Activated CD8-positive, alpha-beta memory T cell treated with anti-CD3 and anti-CD28 coated beads for 24 hours (primary cell): ENCODE measurements at places on chromosomes 7 and 10.

- no peak for DNase-seq
Observed at GRCh38 chr10:7887174-7887816, 69.0 kb downstream of the TAF3 start.

DNA sequence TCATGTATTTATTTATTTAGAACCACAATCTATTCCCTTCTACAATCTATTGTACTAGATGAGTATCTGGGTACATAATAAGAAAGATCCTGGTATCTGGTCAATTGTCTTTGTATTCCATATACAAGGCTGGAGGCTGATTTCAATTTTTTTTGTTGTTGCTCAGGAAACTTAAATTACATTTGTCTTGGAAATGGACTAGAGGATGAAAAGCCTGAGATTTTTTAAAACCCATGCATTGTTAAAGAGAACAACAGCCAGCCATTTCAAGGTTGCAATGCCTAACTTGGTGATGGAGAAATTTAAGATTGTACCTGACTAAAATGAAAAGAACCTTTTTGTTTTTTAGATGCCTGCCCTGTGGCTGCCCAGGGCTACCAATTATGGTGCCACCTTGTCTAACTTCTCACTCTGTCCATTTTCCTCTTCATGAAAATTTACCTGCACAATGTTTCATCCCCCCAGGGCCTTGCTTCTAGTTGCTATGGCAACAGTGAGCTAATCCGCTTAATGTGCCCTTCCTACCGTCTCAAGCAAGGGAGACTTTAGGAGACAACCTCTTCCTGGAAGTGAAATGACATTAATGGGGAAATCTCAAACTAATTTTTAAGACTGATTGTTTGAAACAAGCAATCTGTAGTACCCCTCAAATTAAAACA lies 203.7 kb upstream of the PHYHIPL start:
- DNase-seq = no peak

- no peak for DNase-seq
Observed at GRCh38 chr10:49153971-49154370, 20.1 kb upstream of the FAM170B start.

GRCh38 chr10:24962995-24963394 lies 10.6 kb upstream of the PRTFDC1 start:
- DNase-seq = no peak

- DNase-seq = peak; percentile 77
Observed at GRCh38 chr10:100743626-100744135, 1.7 kb upstream of the PAX2 start.

GRCh38 chr10:69874449-69874848 lies 72.7 kb downstream of the COL13A1 start:
- no peak for DNase-seq

DNA sequence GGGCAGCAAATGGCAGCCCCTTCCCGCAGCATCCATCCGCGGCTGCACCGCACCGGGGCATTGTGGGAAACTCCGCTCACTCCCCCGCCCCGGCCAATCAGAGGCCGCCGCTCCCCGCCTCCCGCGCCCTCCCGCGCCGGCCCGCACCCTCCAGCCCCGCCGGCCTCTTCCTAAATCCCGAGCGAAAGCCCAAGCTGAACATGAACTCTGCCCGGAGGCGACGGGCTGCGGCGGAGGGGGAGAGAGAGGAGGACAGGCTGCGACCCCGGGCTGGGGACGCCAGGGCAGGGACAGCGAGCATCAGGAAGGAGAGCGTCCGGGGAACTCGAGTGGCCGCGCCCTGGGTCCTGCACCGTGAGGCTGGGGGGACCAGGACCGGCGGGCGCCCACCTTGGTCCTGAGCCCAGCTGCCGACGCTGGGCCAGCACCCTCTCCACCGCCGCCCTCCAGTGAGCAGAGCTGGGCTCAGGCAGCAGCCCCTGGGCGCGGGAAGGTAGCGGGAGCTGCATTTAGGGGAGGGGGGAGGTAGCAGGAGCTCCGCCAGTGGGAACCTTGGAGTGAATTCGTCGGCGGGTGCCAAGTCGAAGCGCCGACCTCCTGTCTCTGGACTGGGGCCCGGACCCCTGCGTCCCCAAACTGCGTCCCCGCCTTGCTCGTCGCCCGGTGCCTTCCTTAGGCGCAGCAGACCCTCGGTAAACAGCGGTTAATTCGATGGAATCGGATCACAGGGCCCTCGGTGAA lies at the start of gene DGKI:
Gene DGKI, minus strand, starts transcription at position 148 of the 741 bp plus-strand sequence.
- no peak for DNase-seq

GRCh38 chr10:111822661-111823060 lies 360.9 kb downstream of the GPAM start:
- DNase-seq = no peak

GRCh38 chr7:51482976-51483375 lies 166.4 kb upstream of the COBL start:
- DNase-seq = no peak

GRCh38 chr7:30650421-30650808 lies 31.8 kb downstream of the CRHR2 start:
- no peak for DNase-seq

- no peak for DNase-seq
Observed at GRCh38 chr10:5450605-5451384, 38.4 kb downstream of the NET1 start.

DNA sequence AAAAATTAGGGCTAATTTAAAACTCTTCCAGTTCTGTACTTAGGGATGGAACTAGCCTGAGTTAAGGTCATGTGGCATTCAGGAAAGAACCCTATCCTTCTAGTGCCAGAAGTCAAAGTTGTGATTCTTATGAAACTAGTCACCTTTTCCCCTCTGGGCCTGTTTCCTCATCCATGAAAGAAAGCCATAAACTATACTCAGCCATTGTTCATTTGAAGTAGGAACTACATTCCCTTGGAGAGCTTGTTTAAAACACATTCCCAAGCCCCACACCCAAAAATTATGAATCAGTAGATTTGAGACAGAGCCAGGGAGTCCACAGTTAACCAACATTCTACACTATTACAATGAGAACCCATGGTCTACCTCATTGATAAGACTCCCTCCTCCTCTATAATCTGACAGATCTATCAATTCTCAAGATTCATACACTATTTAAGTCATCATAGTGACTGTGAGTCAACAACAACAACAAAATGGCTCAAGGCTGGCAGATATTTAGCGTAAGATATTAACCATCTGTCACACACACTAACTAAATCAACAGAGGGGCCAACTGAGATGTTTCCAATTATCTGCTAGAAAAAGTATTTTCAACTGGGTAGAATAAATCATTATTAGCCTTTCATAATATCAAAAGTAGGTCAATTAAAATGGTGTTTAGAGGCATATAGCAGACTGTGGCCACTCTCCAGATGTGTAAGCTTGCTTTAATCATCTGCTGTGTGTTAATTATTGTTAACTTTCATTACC lies 102.3 kb downstream of the SLC25A13 start:
- DNase-seq = no peak

DNA sequence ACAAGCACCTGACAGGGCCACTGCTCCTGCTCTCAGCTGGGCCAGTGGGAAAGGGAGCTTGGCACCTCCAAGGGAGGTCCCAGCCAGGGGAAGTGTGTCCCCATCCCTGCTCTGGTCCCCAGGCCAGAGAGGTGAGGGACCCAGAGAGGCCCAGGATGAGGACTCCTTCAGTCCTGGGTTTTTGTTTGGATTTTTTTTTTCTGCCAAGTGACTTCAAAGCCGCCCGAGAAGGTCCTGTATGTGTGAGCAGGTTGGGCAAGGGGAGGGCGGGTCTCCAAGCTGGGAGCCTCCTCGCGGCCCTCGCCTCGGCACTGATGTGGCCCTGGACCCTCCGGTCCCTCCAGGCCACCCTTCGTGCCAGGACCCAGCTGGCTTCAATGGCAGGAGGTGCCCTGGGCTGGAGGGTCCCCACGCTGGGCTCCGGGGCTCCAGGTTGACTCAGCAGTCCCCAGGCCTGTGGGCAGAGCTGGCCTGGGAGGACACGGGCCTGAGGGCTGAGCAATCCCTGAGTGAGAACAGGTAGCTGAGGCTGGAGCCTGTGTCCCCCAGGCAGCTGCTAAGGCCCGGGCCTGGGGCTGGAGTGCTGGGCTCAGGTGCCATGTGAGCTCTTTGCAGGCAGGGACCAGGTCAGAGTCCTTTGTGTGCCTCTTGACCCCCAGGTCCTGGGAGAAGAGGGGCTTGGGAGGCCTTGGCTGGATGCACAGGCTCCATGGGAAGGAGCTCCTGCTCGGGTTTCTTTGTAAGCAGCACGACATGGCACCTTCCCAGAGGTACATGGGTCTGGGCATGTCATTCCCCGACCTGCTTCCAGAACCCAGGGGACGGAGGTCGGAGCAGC lies 140.6 kb downstream of the FAM53B start:
- no peak for DNase-seq
